ENCODE measurements at places on chromosomes 6 and 20.

DNA sequence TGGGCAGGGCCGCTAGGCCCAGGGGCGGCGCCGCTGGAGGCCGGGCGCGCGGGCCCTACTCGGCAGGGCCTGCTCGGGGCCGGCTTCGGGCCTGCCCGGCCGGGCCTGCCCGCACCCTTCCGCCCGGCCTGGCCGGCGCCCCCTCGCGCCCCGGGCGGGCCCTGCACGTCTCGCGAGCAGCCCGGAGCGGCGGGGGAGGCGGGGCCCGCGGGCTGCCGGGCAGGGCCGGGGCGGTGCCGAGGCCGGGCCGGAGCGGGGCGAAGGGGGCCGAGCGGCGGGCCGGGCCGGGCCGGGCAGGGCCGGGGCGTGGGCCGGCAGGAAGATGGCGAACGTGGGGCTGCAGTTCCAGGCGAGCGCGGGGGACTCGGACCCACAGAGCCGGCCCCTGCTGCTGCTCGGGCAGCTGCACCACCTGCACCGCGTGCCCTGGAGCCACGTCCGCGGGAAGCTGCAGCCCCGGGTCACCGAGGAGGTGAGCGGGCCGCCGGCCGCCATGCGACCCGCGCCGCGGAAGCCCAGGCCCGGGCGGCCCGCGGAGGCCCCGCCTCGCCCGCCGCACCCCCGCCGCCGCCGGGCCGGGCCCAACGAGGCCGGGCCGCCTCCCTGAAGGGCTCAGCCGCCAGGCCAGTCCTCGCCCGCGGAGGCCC is at the start of gene NPEPL1:
Gene NPEPL1 (plus strand): TSS at position 222 of the 647 bp plus-strand sequence. CDS start 101 bp downstream, at position 323.
- peak; percentile 55 for DNase-seq

DNA sequence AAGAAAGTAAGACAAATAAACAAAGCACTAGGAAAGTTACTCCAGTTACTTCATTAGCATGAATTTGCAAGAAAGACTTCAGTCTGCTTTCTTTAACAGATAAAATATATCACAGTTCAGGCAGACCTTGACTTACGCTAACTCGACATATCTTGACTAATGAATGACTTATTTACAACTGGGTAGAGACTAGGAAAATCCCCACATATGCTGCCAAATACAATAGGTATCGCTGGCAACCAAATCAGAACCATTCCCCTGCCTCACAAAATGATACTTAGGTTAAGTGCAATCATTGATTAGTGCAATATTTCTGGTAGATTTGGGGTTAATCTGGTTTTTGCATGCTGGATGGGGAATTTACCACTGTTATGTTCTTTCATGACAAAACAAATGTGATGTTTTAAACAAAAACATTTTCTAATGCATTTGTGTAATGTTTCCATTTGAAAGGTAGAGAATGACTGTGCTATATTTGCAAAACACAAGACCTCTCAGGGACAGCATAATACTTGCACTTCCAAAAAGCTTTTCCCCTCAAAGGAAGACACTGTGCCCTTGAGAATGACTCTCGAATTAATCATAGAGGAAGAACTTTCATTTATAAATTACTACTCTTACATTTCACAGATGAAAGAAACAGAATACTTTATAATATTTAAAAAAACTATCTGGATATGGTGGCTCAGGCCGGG is 101.6 kb downstream of the PRKN start:
- no peak for DNase-seq

DNA sequence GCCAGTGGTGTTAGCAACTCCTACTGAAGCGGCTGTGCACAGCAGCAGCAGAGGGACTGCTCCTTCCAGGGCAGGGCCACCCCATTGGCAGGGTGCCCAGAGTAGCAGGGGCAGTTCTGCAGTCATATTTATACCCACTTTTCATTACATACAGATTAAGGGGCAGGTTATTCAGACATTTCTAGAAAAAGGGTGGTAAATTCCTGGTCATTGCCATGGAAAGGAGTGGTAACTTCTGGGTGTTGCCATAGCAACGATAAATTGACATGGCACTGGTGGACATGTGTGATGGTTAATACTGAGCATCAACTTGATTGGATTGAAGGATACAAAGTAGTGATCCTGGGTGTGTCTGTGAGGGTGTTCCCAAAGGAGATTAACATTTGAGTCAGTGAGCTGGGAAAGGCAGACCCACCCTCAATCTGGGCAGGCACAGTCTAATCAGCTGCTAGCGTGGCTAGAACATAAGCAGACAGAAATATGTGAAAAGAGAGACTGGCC is 45.0 kb downstream of the IYD start:
- no peak for DNase-seq

- no peak for DNase-seq
Measured at GRCh38 chr6:43950731-43951062, 176.6 kb downstream of the MRPL14 start.

DNA sequence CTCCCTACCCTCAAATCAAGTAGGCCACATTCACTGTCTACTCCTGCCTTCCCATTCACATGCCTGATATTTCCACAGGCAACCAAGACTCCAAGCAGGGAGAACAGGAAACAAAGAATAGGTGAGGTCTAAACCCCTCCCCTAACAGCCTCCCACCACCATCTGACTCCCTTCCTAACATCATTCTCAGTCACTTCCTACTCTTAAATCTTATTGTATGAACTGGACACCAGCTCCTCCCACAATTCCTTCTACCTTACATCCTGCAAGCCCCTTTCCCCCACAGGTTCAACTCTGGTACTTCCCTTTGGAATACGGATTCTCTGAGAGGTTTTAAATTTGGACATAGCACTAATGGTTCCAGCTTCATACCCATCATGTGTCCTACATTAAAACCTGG is 944 bp upstream of the C6orf136 start:
- no peak for DNase-seq

Measured in stimulated activated CD8-positive, alpha-beta memory T cell treated with anti-CD3 and anti-CD28 coated beads, Interleukin-15, amount 100 ng/mL, for 48 hours (primary cell).